ENCODE measurements at places on chromosomes 5 and 9.

GRCh38 chr9:14318934-14319580, 5.1 kb upstream of the NFIB start:
- DNase-seq: peak; percentile 94

DNA sequence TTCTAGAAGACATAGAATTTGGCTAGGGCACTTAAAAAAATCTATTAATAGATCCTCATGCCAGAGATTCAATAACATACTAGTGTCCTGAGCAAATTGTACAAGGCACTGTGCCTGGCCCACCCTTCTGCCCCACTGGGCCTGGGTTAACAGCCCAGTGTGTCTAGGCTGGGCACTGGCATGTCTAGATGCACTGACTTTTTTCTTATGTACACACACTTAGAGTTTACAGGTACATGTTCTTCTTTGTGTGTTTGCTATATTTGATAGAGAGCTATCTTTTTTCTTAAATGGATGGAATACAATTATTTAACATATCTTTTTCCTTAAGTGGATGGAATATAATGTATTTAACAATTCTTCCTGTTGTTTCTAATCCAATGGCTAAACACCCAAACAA, 241.5 kb downstream of the AUH start:
- no peak for DNase-seq

GRCh38 chr5:120803282-120803681, 339.2 kb downstream of the PRR16 start:
- DNase-seq: no peak

- no peak for DNase-seq
These were observed 48.3 kb upstream of the ICE1 start for GRCh38 chr5:5374009-5374715.

DNA sequence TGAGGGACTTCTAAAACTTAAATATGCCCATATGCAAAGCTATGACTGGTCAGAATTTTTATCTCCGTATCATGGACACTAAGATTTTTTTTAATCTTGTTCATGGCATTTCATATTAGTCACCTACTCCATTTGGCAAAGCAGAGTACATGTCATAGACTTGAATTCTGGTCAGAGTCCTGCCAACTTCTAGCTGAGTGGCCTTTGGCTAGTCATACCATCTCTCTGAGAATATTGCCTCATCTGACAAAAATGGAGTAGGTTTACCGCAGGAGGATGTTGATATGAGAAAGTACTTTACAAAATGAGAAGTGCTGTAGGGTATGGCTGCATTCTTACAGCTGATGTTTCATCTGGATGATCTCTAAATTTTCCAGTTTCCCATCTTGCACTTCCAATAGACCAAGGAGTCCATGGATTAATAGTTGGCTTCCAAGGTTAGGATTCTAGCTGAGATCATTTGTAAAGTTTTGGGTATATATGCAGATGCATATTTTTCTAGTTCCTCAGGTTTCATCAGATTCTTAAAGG, 150.8 kb upstream of the NR3C1 start:
- no peak for DNase-seq

DNA sequence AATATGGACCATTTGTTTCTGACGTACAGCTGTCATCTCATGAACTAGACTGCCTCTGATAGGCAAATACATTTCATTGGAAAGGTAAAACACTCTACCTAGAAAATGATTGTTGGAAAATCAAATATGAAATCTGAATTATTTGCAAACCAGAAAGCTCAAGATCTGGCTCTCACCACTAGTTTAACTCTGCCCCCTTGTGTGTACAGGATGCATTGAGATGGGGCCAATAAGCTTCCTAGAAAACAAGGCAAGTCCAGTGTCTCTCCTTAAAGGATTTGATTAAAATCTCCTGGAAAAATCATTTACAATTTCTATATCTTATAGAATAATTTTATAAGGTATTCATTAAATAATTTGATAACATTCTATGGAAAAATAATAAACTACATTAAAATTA, 311.9 kb upstream of the ANKH start:
- DNase-seq: no peak

DNA sequence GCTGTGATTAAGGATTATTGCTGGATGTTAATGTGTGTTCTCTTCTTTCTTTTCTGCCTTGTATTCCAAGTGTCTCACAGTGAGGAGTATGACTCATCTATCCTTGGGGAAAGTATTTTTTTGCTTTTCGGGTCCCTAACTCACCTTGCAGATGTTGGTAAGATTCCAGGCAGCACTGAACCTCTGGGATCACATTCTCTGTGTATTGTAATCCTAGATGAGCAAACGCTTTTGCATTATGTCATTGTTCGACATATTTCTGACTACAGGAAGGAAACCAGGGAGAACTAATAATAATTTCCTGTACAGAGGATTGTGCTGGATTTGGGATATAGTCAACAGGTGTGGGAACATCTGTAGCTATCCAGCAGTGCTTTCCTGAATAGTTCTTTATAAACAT, 246.1 kb upstream of the TUT7 start:
- no peak for DNase-seq

- DNase-seq: no peak
These were observed 1.2 kb downstream of the USP20 start for GRCh38 chr9:129836311-129837007.

GRCh38 chr5:92704590-92704989, 876.4 kb downstream of the NR2F1-AS1 start:
- DNase-seq: no peak

DNA sequence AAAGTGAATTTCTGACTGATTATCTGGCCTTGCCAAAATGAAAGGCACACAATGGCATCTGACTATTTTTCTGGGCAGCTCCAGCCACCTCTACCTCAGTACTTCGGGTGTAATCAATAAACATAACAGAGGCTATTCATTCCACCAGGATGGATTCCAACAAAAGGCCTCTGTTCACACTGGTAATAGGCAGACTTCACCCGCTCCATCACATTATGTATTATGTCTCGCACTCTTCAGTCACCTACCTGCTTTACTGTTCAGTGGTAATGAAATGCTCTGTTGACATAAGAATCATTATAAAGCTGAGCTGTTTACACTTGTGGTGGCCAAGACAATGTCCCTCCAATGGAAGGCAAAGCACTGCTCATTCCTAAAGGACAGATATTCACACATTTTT, 1333.7 kb upstream of the WWC1 start:
- no peak for DNase-seq

DNA sequence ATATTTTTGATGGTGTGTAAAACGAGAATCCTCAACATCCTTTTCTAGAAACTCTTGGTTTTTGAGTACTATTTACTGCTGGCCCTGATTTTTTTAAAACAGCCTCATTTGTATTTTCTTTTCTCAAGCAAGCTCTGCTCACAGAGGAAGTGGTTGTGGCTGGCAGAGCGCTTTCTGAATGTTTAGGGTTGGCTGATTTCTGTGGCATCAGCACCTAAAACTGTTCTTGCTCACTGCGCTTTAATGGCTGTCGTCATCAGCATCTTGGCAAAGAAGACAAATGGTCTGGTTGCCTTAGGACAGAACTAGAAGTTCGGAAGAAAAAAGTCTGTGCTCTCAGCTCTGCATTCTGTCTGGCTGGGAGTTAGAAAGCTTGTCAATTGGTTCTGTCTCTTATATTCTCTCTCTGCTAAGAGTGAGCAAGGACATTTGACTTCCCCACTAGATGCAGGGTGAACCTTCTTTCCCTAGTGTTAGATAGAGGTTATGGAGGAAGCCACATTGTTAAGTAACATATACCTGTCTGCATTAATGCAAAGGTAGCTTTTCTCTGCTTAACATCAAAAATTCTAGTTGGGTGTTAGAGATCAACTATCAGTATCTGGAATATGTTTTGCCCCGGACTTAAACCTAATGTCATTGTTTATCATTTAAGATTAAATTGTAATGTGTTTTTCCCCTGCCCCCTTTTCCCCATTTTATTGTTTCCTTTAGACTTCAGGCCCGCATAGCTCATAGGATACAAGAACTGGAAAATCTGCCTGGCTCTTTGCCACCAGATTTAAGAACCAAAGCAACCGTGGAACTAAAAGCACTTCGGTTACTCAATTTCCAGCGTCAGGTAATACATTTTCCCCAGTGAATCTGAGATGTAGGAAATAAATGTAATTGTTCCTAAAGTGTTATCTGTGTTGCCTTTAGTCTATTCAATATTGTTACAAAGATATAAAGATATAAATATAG, 39.0 kb downstream of the SMARCA2 start:
- no peak for DNase-seq

DNA sequence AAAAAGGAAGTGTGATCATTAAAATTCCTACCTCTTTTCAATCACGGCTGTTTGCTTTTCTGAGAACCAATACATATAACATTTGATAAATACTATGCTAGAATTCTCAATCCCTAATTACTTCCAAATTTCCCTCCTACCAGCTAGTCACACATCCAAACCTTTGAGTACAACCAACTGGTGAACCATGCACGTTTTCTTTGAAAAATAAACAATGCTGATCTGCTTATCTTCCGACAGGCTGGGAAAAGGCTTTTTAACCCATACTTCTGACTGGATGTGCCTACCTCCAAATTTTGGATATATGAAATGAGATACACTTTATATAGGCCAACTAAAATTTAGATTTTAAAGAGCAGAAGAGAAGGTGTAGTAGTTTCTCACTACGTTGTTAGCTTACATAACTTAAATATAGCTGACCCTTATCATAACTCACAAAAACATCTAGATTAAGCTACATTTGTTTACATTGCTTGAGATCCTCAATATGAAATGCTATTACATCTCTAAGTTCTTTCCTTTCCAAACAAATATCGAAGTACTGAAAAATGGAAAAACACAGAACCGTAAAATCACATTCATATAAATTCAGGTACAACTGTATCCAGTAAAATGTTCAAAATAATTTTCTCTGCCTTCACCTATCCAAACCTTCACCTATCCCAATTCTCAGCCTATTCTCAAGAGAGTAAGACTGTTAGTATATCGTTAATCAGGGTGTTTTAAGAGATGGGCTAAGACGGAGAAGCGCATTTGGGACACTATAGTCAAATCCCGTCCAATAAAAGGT, 2.1 kb downstream of the NR3C1 start:
- DNase-seq: no peak

DNA sequence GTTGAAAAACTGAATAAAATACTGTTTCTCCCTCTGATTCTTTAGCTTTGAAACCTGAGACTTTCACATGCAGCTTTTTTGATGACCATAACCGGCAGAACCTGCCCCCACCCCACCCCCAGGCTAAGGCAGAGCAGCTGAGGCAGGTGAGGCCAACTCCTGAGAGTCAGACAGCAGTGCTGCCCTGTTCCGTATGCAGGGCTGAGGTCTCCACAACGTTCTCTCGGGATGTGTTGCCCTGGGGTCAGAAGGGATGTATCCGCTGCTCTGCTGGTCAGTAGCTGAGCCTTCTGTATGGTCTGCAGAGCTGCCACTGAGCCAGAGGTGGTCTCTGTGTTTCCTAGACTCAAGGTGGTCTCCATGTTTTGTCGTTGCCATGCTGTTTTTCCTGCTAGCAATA, 190.5 kb downstream of the AOPEP start:
- no peak for DNase-seq

- DNase-seq: no peak
These were observed 133.4 kb upstream of the GAS1 start for GRCh38 chr9:87080512-87081264.

GRCh38 chr9:116935149-116935897, 248.2 kb downstream of the TRIM32 start:
- DNase-seq: no peak

GRCh38 chr5:42026446-42026845, 101.4 kb downstream of the FBXO4 start:
- DNase-seq: no peak

- DNase-seq: no peak
These were observed 9.6 kb downstream of the PCYOX1L start for GRCh38 chr5:149367249-149367971.

DNA sequence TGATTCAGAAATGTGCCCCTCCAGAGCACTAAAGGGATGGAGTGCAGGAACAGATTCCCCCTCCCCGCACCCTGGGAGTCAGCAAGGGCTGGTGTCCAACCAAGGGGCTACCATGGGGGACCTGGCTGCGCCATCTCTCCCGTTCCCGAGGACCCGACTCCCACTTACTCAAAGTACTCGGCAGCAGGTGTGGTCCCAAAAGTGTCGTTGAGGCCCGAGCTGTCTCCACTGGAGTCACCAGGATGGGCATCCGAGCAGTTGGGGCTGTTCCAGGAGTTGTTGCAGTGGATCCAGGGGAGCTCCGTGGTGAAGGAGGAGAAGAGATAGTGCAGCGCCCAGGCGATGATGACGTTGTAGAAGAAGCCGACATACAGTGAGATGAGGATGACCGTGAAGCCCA, 12.9 kb downstream of the SLC6A3 start:
- DNase-seq: no peak

- no peak for DNase-seq
These were observed 57.6 kb downstream of the TMEM174 start for GRCh38 chr5:73230264-73231245.

- DNase-seq: no peak
These were observed 327.6 kb upstream of the ADAMTSL1 start for GRCh38 chr9:18146329-18146728.

GRCh38 chr5:78593465-78593864, 55.1 kb downstream of the LHFPL2 start:
- DNase-seq: no peak

GRCh38 chr5:122083535-122083934, 5.5 kb upstream of the LOX start:
- DNase-seq: no peak

GRCh38 chr5:144142139-144142823, 28.2 kb downstream of the YIPF5 start:
- peak; percentile 20 for DNase-seq

GRCh38 chr5:135211791-135212190, 177.8 kb upstream of the PITX1 start:
- no peak for DNase-seq

GRCh38 chr9:127535834-127536233, 76.2 kb upstream of the STXBP1 start:
- DNase-seq: no peak

DNA sequence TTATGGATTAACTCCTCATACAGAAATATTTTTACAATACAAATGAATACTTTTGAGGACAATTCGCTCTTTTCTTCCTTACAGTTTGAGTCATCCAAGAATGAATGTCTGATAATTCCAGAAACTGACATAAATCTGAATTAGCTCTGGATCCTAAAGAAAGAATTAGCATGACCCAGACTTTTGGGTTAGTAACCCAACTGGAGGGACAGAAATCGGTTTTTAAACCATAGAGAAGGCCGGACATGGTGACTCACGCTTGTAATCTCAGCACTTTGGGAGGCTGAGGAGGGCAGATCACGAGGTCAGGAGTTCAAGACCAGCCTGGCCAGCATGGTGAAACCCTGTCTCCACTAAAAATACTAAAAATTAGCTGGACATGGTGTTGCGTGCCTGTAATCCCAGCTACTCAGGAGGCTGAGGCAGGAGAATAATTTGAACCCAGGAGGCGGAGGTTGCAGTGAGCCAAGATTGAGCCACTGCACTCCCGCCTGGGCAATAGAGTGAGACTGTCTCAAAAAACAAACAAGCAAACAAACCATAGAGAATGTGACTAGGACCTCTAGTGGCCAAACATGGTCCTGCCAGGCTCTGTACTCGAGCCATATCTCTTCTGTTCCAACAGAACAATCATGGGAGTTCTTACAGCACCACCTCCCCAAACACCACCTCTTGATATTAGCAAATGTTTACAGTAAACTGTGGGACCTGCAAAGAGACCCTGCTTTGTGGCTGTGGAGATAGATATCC, 44.8 kb downstream of the LURAP1L start:
- DNase-seq: no peak

GRCh38 chr5:1101961-1102713, 9.7 kb downstream of the SLC12A7 start:
- DNase-seq: no peak

All from NCI-H446 treated with DMSO at 0.1 percent for 48 hours (cell line).